ENCODE measurements at places on chromosomes 16 and 17. TPM values are rescaled to one million over a fixed set of nuclear protein-coding genes. Genes with fewer than 3 reads are reported as not detected.
A peak's percentile ranks its signal among the peaks of the same experiment; 100 is the strongest.

DNA sequence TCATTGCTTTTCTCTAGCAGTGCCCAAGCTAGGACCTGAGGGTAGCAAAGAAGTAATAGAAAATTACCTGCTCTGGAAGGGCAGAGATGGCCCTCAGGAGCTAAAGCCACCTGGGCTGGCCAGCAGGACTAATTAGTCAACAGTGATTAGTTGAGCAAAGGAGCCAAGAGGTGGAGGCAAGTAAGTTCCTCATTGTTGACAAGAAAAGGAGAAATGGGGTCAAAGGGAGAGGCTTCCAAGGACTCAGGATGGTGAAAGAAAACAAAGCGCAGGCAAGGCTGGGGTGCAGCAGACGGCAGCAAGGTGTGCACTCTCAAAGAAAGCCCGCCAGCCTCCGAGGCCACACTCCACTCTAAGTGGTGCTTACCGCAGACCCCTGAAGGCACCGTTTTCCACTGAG, 44.6 kb downstream of the CMTM4 start:
- DNase-seq, result no peak
- peaks cover 16% of the 10 kb centered on the region for H3K4me1 ChIP-seq
- no peak overlapping the region for H3K4me3 ChIP-seq
- H3K36me3 ChIP-seq, result no peaks in the 10 kb centered on the region
- peaks cover 10% of the 10 kb centered on the region for H3K27me3 ChIP-seq

DNA sequence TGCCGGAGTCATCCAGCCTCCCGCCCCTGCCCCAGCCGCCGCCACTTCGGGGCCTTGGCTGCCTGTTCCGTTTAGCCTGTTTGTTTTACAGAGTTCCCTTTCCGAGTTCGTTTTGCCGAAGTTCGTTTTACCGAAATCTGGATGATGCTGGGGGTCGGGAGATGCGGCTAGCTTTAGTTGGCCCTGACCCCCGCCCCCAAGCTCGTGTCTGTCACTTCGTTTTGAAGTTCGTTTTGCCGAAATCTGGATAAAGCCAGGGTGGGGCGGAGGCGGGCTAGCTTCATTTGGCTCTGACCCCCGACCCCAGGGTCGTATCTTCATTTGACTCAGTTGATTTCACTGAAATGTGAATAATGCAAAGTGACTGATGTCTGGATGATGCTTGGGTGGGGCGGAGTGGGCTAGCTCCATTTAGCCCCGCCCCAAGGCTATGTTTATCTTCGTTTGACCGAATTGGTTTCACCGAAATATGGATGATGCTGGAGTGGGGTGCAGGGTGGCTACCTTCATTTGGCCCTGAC, 591 bp downstream of the PSMD7 start:
- H3K27me3 ChIP-seq, result no peaks in the 10 kb centered on the region
- H3K4me3 ChIP-seq, result peak overlapping the region; percentile 88
- H3K36me3 ChIP-seq, result peaks cover 54% of the 10 kb centered on the region
- H3K4me1 ChIP-seq, result peaks cover 41% of the 10 kb centered on the region
- peak; percentile 58 for DNase-seq

DNA sequence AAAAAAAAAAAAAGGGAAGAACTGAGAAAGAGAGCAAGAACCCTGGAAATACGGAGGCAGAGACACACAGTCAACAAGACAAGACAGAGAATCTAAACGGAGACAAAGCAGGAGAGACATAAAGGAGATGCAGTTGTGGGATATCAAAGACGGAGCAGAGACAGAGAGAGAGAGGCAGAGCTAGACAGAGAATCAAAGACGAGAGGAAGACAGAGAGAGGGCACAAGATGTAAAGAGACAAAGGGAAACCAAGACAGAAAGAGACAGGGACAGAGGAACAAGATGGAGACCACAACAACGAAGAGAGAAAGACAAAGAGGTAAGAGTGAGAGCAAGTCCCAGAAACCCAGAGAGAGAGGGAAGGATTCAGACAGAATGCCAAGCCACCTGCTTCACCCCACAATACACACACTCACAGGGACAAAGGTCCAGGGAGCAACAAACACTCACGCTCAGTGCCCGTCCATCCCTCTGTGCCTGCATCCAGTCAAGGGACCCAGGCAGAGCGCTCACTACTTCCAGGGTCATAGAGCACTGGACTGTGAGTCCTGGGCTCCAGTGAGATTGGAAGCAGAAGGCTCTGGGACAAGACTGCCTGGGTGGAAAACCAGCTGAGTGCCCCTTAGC, 88.9 kb downstream of the C16orf78 start:
- no peak overlapping the region for H3K4me3 ChIP-seq
- H3K4me1 ChIP-seq, result peaks cover 46% of the 10 kb centered on the region
- H3K27me3 ChIP-seq, result no peaks in the 10 kb centered on the region
- H3K36me3 ChIP-seq, result no peaks in the 10 kb centered on the region

The SLC13A2 gene
- not detected for total RNA-seq

The CDRT15 gene
- total RNA-seq, result not detected

The TPSAB1 gene
- not detected for total RNA-seq

All from activated CD8-positive, alpha-beta T cell treated with anti-CD3 and anti-CD28 coated beads, Interleukin-2, amount 10 ng/mL, durations not matched to agents 7 days and 5 days (primary cell).